ENCODE measurements at places on chromosomes 6 and 20.

- DNase-seq, result no peak
Measured at GRCh38 chr6:157721426-157721825, 101.6 kb upstream of the SNX9 start.

- no peak for DNase-seq
Measured at GRCh38 chr6:33905071-33905609, 101.3 kb upstream of the MLN start.

DNA sequence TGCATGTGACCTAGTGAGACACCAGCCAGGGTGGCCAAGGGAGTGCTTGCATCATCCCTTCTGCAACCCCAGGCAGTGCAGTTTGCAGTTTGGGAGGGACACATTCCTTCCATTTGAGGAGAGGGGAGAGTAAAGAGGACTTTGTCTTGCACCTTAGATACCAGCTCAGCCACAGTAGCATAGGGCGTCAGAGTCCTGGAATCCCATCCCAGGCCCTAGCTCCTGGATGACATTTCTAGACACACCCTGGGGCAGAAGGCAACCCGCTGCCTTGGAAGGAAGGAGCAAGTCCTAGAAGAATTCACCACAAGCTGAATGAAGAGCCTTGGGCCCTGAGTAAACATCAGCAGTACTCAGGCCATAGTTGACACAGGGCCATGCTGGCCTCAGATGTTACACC, 680.4 kb upstream of the IMPG1 start:
- DNase-seq, result no peak

GRCh38 chr20:2888224-2888955, 15.1 kb downstream of the PTPRA start:
- DNase-seq, result no peak

GRCh38 chr6:122374307-122374706, 25.1 kb upstream of the HSF2 start:
- no peak for DNase-seq

- no peak for DNase-seq
Measured at GRCh38 chr20:20711413-20711812, 1.0 kb downstream of the RALGAPA2 start.

DNA sequence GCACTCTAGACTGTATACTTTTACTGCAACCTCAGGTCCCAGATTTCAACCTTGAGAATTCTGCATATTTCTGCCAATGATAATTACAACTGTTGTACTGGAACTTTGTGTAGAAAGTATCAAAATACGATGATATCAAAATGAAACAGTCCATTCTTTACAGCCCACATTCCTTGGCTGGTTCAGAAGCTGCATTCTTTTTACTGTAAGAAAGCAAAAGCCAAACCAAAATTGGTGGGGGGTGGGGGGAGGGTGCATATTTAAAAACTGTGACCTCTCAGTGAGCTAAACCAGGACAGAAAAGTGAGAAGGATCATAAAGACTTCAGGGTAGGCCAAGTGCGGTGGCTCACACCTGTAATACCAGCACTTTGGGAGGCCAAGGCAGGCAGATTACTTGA, 41.8 kb upstream of the UBR2 start:
- no peak for DNase-seq

GRCh38 chr20:37226889-37227288, 34.7 kb downstream of the GHRH start:
- no peak for DNase-seq

- no peak for DNase-seq
Measured at GRCh38 chr20:63690898-63691710, 5.3 kb upstream of the TNFRSF6B start.

DNA sequence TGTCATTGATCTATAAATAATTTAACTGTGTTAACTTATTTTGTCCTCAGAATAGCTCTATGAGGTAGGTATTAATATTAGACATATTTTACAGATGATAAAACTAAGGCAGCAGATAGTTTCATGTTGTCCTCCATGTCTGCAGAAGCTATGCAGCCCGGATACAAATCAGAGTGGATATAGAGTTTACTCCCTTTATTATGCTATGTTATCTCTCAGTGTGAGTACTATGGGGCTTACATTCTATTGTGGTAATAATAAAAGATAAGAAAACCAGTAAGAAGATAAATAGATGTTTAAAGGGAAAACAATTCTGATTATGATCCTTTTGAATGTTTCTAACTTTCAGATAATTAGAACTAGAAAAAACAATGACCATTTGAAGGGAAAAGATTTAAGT, 979.8 kb upstream of the CITED2 start:
- DNase-seq, result no peak

- peak; percentile 1 for DNase-seq
Measured at GRCh38 chr20:19314621-19315020, 102.2 kb downstream of the SLC24A3 start.

DNA sequence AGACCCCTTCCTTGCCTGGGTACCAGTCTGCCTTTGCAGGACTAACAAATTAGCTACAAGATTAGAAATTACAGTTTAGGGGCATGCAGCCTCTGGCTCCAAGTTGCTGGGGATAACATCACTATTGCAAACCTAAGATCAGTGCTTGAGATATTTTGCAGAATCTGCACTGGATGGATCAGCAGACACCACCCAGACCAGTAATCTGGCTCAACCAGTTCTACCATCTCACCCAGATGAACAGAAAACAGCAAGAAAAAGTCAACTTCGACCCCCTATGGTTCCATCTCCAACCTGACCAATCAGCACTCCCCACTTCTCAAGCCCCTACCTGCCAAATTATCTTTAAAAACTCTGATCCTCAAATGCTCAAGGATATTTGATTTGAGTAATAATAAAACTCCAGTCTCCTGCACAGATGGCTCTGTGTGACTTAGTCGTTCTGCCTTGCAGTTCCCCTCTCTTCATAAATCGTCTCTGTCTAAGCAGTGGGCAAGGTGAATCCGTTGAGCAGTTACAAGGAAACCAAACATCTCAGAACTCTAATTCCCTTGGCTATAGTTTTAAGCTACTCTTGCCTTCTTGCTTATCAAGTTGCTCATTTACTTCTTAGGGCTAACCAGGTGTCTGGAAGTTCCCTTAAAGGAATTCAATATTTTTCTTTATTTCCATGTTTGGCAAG, 16.1 kb upstream of the LMBRD1 start:
- no peak for DNase-seq

GRCh38 chr20:36179170-36179945, 24.8 kb downstream of the EPB41L1 start:
- no peak for DNase-seq

DNA sequence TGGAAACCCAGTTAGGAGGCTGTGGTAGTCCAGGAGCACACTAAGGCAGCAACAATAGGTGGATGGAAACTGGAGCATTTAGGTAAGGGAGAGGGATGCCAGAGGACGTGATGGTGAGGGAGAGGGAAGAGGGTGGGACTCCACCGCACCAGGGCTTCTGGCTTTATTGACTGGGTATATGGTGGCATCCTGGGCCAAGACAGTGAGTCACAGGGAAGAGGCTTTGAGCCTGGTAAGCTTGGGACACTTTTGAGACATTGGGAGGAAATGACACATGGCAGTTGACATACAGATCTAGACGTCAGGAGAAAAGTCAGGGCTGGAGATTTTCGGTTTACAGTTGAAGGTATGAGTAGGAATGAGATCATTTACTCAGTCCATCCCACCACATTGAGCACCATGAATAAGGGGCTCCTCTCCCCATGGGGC, 14.9 kb downstream of the NT5E start:
- no peak for DNase-seq

DNA sequence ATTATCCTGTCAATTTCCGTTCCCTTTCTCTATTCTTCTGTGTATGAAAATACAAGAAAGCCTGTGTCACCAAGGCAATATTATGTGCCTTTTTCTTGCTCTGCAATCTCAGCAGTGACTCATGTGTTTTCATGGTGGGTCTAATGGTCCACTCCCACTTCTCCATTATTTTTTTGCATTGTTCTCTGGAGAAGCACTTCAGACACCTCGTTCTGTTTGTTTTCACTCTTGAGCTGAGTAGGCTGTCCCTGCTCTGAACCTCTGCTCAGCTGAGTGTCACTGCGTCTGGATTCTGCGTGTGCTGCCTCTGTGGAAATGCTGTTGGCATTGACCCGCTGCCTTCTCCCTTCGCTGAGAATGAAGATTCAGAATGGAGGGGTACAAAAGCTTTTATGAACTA, 230.6 kb downstream of the TMEM242 start:
- no peak for DNase-seq

DNA sequence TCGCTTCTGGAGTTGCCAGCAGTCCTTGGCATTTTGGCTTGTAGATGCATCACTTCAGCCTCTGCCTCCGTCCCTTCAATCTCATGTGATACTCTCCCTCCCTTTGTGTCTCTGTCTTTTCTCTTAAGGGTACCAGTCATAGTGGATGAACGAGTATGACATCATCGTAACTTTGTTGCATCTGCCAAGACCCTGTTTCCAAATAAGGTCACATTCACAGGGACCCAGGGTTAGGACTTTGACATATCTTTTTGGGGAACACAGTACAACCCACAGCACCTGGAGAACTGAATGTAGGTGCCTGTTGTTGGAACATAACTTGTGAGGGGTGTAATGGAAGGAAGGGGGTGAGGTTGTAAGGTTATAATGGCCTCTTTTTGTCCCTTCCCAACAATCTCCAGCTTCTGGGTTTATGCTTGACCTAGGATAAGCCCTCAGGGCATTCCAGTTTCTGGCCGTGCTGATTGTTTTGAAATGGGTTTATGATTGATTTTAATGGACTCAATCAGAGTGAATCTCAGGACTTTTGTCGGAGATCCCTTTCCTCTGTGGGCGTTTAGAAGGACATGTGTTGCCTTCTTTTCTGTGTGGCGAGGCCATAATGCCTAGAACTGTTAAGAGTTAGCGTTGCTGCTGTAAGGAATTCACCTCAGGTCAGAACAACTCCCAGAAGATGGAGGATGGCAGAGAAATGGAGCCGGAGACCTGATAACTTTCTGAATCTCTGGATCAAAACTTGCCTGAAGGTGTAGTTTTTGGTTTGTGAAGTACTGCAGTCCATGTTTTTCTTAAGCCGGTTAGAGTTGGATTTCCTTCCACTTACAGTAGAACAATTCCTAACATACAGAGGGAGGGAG, 9.2 kb downstream of the ATRN start:
- DNase-seq, result no peak

Measured in left kidney (tissue), 8 donors.